ENCODE measurements at places on chromosomes 3 and 15.
A peak's percentile ranks its signal among the peaks of the same experiment; 100 is the strongest.

GRCh38 chr15:96115642-96116041 is 214.9 kb upstream of the NR2F2 start:
- H3K27ac ChIP-seq: no peak overlapping the region
- no peak overlapping the region for H3K4me3 ChIP-seq
- peaks cover 3% of the 10 kb centered on the region for H3K36me3 ChIP-seq
- H3K27me3 ChIP-seq: no peaks in the 10 kb centered on the region
- no peaks in the 10 kb centered on the region for H3K4me1 ChIP-seq

GRCh38 chr15:96300836-96301235 is 29.7 kb upstream of the NR2F2 start:
- H3K4me3 ChIP-seq: no peak overlapping the region
- no peak for DNase-seq
- no peaks in the 10 kb centered on the region for H3K36me3 ChIP-seq

DNA sequence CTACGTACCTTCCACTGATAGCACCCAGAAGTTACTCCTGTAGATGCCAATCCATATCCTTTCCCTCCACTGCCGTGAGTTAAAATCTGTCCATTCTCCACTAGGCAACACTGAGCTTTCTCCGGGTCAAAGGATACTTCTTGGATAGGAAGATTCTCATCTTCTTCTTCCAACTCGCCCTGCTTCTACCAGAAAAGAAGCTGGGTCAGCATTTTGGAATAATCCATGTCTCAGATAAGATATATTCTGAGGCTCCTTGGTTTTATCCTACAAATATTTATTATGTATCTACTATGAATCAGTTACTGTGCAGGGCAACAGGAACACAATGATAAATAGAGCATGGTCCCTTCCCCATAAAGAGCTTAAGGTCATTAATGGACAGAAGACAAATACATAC is 89.2 kb downstream of the FBXL22 start:
- no peak overlapping the region for H3K27ac ChIP-seq
- no peaks in the 10 kb centered on the region for H3K27me3 ChIP-seq
- peaks cover 14% of the 10 kb centered on the region for H3K36me3 ChIP-seq
- no peak for DNase-seq

GRCh38 chr15:58773024-58773423 is 1.9 kb downstream of the MINDY2 start:
- no peak overlapping the region for H3K27ac ChIP-seq
- peaks cover 19% of the 10 kb centered on the region for H3K4me1 ChIP-seq
- H3K4me3 ChIP-seq: peak overlapping the region; percentile 95
- no peak for DNase-seq

DNA sequence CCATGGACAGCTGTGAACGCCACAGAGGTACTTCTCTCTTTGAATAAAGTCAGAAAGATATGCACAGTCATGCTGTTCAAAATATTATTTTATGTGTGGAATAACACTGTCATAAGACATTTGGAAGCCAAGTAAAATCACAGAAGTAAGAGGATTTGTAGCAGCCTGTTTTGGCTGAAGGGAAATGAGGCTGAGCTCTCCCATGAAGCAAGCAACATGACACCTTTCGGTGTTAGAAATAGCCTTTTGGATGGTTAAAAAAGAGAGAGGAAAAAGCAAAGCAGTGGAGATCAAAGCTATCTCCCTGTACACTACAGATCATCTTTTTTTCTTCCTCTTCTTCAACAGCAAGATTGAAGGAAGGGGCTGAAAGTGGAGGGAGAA is 755.3 kb downstream of the ROBO1 start:
- H3K27me3 ChIP-seq: no peaks in the 10 kb centered on the region
- no peaks in the 10 kb centered on the region for H3K4me1 ChIP-seq
- no peak for DNase-seq
- H3K4me3 ChIP-seq: no peak overlapping the region
- no peaks in the 10 kb centered on the region for H3K36me3 ChIP-seq

DNA sequence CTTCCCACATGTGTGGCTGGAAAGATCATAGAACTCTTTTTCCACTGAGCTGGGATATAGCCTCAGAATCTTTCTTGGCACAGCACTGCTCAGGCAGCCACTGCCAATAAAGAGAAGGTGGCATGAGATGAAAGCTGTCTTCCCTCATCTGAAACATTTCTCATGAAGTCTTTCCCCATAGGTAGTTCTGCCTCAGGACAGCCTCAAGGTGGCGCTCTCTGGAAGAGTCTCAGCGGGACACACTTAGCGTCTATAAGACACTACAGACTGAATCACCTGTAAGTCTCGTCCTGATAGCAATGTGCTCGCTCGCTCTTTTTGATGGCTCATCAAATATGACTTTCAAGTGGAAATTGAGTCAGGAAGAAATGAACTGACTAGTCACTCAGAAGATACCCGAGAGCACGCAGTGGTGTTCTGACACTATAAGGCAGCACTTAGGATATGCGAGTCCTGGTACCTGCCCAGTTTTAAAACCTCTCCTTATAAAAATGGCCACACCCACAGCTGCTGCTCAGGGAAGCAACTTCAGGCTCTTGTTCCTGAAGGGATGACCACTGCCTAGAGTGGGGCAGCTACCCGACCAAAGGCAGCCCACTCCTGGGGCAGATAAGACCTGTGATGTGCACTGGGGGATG is 269.5 kb downstream of the SUCLG2 start:
- H3K4me1 ChIP-seq: peaks cover 7% of the 10 kb centered on the region
- no peaks in the 10 kb centered on the region for H3K27me3 ChIP-seq
- DNase-seq: peak; percentile 21
- no peak overlapping the region for H3K27ac ChIP-seq

- no peak for DNase-seq
- H3K27me3 ChIP-seq: no peaks in the 10 kb centered on the region
- no peak overlapping the region for H3K4me3 ChIP-seq
- H3K4me1 ChIP-seq: no peaks in the 10 kb centered on the region
- no peak overlapping the region for H3K27ac ChIP-seq
Measured at GRCh38 chr3:85321892-85322291, 363.1 kb downstream of the CADM2 start.

DNA sequence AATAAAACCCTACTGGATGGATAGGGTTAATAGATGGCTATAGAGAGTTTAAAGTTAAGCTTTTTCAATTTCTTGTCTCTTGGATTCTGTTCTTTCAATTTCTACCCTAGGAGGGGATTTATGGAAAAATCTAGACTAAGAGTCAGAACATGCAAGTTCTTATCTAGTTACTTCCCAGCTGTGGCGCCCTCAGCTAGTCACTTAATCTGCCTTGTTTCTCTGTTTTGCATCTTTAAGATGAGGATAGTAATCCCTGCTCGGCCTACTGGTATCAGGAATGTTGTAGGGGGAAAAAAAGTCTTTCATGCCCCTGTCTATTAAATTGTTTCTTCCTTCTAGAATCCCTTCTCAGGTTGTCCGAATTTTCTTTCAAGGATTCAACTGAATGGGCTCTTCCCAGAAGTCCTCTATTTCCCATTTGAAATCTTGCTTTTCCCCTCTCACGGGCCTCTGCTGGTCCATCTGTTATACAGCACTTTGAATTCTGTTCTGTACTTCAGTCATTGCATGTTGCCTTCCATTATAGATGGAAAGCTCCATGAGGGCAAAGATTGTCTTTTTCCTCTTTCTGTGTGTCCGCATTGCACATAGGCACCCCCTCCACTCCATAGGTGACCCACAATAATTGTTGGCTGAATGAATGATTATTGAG is 4.4 kb downstream of the KCTD6 start:
- peaks cover 12% of the 10 kb centered on the region for H3K36me3 ChIP-seq
- peak overlapping the region; percentile 14 for H3K27ac ChIP-seq
- H3K4me3 ChIP-seq: no peak overlapping the region
- H3K27me3 ChIP-seq: no peaks in the 10 kb centered on the region
- DNase-seq: no peak
